ENCODE measurements at places on chromosomes 13 and 19. TPM values are rescaled to one million over a fixed set of nuclear protein-coding genes. Genes with fewer than 3 reads are reported as not detected.

GRCh38 chr13:113860051-113860664, 3.7 kb downstream of the GAS6 start:
- peak overlapping the region; percentile 47 for H3K4me3 ChIP-seq
- no peak for DNase-seq
- peaks cover 23% of the 10 kb centered on the region for H3K4me1 ChIP-seq
- H3K36me3 ChIP-seq = peaks cover 6% of the 10 kb centered on the region
- H3K27me3 ChIP-seq = peaks cover 18% of the 10 kb centered on the region

DNA sequence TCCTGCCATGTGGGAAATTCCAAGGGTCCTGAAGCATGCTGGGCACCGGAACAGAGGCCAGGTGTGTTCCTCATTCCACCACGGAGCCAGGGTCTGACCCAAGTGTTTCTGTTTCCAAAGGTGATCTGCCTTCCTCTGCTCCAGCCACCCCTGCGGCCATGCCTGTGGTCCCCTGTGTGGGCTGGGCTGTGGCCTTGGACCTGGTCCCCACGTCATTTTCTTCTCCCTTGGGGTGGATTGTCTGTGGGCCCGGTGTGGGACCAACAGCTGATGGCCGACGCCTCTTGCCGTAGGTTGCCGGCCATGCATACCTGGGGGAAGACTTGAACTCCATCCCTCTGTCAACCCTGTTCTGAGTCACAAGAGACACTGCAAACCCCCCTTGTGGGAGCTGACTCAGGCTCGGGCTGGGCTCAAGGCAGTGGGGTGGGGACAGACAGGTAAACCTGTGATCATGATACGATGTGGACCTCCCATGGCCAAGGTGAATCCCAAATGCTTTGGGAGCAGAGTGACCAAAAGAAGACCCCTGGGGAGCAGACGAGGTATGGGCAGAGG, 35.0 kb downstream of the ATP11A start:
- H3K27me3 ChIP-seq = peaks cover 4% of the 10 kb centered on the region
- no peak overlapping the region for H3K27ac ChIP-seq
- no peak for DNase-seq
- peaks cover 6% of the 10 kb centered on the region for H3K36me3 ChIP-seq
- H3K4me3 ChIP-seq = no peak overlapping the region

GRCh38 chr13:90979059-90979458, 368.4 kb upstream of the MIR17HG start:
- H3K36me3 ChIP-seq = no peaks in the 10 kb centered on the region
- no peak overlapping the region for H3K27ac ChIP-seq
- DNase-seq = no peak
- H3K4me1 ChIP-seq = peaks cover 3% of the 10 kb centered on the region
- no peak overlapping the region for H3K4me3 ChIP-seq

DNA sequence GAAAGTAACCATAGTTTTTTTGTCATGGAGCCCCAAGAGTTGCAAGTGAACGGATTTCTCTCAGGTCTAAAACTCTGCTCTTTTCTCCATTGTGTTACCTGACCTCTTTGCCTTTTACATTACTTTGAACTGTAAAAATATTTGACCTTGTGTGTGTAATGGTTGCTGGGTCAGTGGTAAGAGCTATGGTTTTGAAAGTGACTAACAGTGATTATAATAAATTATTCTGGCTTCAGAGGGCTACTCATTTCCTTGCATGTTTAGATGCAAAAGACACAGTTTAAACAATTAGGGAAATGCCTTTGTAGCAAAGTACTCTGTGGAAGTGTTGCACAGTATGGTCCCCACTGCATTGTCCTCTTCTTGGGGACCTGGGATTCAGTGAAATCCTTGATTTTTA, 29.3 kb upstream of the PSG8 start:
- DNase-seq = no peak
- H3K36me3 ChIP-seq = peaks cover 5% of the 10 kb centered on the region
- H3K27ac ChIP-seq = no peak overlapping the region
- no peak overlapping the region for H3K4me3 ChIP-seq
- no peaks in the 10 kb centered on the region for H3K27me3 ChIP-seq
- H3K4me1 ChIP-seq = no peaks in the 10 kb centered on the region

DNA sequence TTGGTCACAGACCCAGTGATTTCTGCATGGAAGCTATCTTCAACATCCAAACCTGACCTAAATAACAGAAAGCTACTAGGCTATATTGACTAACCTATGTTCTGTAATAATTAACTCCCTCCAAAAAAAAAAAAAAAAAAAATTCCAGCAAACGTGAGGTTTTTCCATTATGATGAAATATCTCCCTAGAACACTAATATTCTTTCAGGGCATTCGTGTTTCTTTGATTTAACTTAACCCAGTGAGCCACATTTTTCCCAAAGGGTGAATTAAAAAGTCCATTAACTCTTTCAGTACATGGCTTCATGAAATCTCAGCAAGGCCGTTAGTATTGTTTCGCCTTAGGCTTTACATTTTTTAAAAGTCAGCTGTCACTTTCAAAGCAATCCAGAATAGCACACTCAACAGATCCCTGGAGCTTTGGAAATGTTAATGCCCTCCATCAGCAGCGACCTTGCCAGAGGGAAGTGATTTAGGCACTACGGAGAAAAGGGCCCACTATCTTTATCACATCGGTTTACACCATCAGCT, 175.8 kb downstream of the DCT start:
- H3K36me3 ChIP-seq = no peaks in the 10 kb centered on the region
- DNase-seq = no peak
- H3K27ac ChIP-seq = no peak overlapping the region
- H3K4me3 ChIP-seq = no peak overlapping the region
- H3K27me3 ChIP-seq = no peaks in the 10 kb centered on the region

- no peak overlapping the region for H3K4me3 ChIP-seq
- DNase-seq = no peak
- peak overlapping the region; percentile 50 for H3K27ac ChIP-seq
- no peaks in the 10 kb centered on the region for H3K27me3 ChIP-seq
- no peaks in the 10 kb centered on the region for H3K4me1 ChIP-seq
- H3K36me3 ChIP-seq = no peaks in the 10 kb centered on the region
Measured at GRCh38 chr13:91356919-91357612, 9.6 kb downstream of the MIR17HG start.

DNA sequence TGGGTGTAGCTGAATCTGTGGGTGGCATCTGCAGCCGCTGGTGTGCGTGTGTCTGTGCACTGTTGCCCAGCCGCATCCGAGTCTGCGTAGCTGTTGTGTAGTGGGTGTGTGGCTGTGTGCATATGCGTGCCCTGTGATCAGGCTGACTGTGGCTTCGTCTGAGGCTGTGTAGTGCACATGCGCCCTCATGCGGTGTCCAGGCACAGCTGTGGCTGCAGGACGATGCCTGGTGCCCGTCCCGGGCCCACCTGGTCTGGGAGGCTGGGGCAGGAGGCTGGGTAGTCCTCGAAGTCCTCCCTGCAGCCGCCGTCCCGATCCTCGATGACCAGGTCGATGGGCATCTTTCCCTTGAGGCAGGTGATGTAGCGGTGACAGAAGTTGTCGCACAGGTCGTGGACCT, 4.9 kb downstream of the MEIS3 start:
- peaks cover 6% of the 10 kb centered on the region for H3K4me1 ChIP-seq
- H3K36me3 ChIP-seq = peaks cover 13% of the 10 kb centered on the region
- H3K27me3 ChIP-seq = peaks cover 12% of the 10 kb centered on the region
- no peak overlapping the region for H3K27ac ChIP-seq

DNA sequence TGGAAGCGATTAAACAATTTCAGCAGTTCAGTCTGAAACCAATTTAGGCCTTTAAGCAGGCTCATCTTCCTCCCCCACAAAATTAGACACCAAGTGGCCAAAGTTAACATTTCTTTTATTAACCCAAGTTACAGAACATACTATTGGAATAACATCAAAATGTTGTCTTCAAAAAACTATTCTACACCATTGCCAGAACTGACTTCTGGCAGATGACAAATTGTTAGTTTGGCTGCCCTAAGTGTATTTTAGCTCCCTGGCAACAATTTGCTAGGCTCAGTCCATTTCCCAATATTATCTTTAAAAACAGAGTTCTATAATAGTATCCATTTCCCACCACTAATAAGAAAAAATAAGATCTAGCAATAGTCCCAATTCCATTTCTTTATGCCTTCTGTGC, 107.8 kb downstream of the SGCG start:
- H3K27me3 ChIP-seq = no peaks in the 10 kb centered on the region
- H3K4me1 ChIP-seq = no peaks in the 10 kb centered on the region
- H3K27ac ChIP-seq = no peak overlapping the region
- no peak overlapping the region for H3K4me3 ChIP-seq

Gene LIG1
- 51.5 TPM for total RNA-seq

Gene GGN
- 0.74 TPM for total RNA-seq

Gene ZNF528
- 3.9 TPM for total RNA-seq

Gene FSD1
- 19.0 TPM for total RNA-seq

Gene CYP4F2
- total RNA-seq = not detected

Gene KMT5C
- total RNA-seq = 18.4 TPM

Gene KLHL1
- not detected for total RNA-seq

Gene SPRY2
- total RNA-seq = 21.7 TPM

Gene ZNF358
- 87.4 TPM for total RNA-seq

Measured in endothelial cell (in vitro differentiated cells).